ENCODE measurements at places on chromosomes 16 and 17.
A peak's percentile ranks its signal among the peaks of the same experiment; 100 is the strongest.

- DNase-seq = no peak
These were observed 11.3 kb downstream of the ANKRD40 start for GRCh38 chr17:50696365-50696879.

DNA sequence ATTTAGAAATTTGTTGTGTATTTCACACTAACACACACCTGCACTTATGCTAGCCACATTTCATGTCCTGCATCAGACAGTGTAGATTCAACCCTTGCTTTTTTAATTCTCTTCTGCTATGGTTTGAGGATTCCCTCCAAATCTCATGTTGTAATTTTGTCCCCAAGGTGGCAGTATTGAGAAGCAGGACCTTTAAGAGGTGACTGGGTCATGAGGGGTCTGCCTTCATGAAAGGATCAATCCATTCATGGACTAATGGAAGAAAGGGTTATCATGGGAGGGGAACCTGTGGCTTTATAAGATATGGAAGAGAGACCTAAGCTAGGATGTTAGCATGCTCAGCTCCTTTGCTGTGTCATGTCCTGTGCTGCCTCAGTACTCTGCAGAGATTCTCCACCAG lies 1032.2 kb downstream of the CDH11 start:
- DNase-seq = peak; percentile 23

DNA sequence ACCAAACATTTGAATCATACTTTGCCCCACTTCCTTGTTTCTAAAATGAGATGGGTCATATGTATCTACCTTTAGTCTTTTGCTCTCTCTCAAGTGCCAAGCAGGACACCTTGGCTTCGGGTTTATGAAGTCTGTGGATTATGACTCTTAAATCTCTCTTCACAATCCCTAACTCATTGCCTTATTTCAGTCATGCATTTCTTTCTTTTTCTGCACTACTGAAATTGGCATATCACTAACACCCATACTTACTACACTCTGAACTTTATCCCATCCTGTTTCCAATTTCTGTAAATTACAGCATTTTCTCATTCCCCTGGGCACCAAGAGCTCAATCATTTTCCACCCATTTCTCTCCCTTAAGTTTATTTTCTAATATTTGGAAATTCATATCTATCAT lies 42.0 kb downstream of the ABCA9 start:
- no peak for DNase-seq

- no peak for DNase-seq
These were observed 49.0 kb upstream of the HAS3 start for GRCh38 chr16:69056421-69056820.

DNA sequence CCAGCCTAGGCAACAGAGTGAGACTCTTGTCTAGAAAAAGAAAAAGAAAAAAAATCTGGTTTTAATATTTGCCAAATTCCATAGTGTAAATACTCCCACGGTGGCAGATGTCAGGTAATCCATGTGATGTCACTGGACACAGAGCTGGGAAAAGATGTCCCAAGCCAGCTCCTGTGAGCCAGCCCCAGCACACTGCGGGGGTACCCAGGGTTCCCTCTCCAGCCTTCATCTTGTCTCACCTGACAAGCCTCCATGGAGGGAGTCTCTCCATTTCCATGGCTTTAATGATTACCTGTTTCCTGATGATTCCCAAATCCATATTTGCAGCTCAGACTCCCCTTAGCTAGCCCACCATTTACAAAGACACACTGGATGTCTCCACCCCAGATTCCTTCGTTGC lies 4.6 kb downstream of the CD300LB start:
- no peak for DNase-seq

GRCh38 chr17:29593591-29594518 lies 923 bp downstream of the ANKRD13B start:
- DNase-seq = no peak

- no peak for DNase-seq
These were observed 209.4 kb downstream of the MRTFB start for GRCh38 chr16:14280541-14280940.

GRCh38 chr17:27449541-27449940 lies 6.7 kb upstream of the KSR1 start:
- DNase-seq = no peak

GRCh38 chr16:88553739-88554138 lies 16.5 kb upstream of the ZC3H18 start:
- no peak for DNase-seq

GRCh38 chr16:67562526-67562917 lies at the start of gene CTCF:
Gene CTCF (plus strand): TSS chr16:67562526. CDS start chr16:67610833, 48,307 bp downstream.
- DNase-seq = peak; percentile 53

GRCh38 chr17:56642424-56642823 lies 48.9 kb downstream of the NOG start:
- DNase-seq = no peak

DNA sequence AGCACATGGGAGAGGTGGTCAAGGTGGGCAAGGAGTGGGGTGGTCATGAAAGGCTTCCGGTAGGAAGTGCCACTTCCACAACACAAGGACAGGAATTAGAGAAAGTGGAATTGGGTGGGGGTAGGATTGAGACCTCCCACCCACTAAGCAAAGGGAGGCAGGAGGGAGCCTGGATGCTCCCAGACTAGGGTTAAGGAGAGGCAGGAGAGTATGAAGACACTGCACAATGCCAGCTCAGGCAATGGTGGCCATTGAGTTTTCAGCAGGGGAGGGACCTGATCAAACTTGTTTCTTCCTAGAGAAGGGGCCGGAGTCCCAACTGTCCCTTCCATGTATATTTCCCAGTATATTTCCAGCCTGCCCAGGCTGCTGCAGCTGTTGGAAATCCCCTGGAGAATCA lies 3.1 kb upstream of the RAB11FIP4 start:
- no peak for DNase-seq

DNA sequence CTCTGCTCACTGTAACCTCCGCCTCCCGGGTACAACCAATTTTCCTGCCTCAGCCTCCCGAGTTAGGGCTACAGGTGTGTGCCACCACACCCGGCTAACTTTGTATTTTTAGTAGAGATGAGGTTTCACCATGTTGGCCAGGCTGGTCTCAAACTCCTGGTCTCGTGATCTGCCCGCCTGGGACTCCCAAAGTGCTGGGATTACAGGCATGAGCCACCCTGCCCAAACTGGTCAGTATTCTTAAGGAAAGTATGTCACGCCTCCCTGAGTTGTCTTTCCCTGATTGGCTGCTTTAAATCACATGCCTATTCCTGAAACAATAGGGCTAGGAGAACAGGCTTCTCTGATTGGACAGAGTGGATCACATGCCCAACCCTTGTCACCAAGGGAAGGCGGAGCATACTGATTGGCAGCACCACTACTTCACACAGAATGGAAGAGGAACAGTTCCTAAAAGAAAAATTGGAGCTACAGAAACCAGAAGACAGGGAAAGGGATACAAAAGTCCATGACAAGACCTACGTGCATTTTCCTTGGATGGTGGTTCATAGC lies 17.6 kb upstream of the CYB5B start:
- DNase-seq = no peak

GRCh38 chr16:53804467-53804866 lies 100.5 kb downstream of the FTO start:
- DNase-seq = no peak

GRCh38 chr17:8235676-8236075 lies 12.2 kb downstream of the CTC1 start:
- no peak for DNase-seq

GRCh38 chr16:81555660-81556059 lies 111.1 kb downstream of the CMIP start:
- no peak for DNase-seq

DNA sequence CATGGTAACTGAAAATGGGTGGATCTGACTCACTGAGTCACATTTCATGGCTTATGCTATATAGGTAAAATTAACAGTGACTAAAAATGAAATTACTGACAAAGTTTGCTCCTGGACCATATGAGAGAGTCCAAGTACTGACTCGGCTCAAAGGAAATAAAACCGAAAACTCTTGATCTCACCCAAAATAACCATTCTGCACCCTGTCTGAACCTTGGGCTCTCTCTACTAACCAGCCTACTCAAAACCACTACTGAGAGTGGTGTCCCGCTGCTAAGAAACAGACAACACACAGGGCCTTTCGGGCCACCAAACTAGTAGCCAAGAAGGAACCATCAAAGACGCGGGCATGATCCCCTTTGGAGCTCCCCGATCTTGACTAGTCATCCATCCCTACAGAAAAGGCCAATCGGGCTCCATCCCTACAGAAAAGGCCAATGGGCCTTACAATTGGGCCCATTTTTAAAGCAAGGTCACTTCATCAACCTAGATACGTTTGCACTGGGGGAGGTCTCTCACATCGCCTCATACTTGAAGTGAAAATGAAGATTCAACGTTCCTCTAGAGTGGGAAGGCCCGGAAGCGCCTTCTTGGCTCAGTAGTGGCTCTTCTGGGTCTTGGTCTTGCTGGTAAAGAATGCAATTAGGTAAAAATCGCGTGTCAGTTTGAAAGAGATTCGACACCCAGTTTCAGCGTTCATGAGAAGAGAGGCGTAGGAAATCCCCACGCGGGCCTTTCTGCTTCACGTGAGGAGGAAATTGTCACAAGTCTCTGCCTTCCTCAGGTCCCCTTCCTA lies 720 bp upstream of the ZPBP2 start:
- DNase-seq = no peak

GRCh38 chr17:28698253-28698941 lies 13.3 kb downstream of the PROCA1 start:
- no peak for DNase-seq

GRCh38 chr16:28279006-28279405 lies 13.3 kb upstream of the SBK1 start:
- DNase-seq = no peak

DNA sequence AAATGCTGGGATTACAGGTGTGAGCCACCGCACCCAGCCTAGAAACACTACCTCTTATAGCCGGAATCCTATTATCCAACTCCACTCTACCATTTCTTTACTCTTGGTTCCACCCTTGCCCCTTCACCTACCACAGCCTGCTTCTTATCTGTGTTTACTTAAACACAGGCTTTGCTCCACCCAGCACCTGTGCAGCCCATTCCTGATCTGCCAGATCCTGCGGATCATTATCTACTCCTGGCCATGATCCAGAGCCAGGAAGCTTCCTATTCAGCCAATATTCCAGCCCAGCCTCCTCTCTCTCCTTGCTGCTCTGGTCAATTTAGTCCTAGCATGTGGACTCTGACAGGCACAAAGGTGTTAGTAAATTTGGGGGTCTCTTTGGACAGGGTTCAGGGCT lies 98.8 kb upstream of the MED13 start:
- DNase-seq = no peak

GRCh38 chr16:77131398-77131797 lies 59.6 kb upstream of the MON1B start:
- no peak for DNase-seq

DNA sequence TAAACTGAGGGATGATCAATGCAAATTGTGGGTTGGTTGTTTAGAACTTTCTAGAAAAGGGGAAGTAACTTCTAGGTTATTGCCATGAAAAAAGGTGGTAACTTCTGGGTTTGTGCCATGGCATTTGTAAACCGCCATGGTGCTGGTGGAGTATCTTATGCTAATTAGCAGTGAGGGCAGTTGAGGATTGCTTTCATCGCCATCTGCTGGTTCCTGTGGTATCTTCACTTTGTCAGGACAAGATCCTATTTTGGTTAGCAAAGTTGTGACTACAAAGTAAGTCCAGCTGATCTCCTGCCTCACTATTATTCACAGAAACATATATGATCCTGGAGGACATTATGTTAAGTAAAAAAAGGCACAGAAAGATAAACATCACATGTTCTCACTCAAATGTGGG lies 1332.3 kb downstream of the CDH11 start:
- no peak for DNase-seq

DNA sequence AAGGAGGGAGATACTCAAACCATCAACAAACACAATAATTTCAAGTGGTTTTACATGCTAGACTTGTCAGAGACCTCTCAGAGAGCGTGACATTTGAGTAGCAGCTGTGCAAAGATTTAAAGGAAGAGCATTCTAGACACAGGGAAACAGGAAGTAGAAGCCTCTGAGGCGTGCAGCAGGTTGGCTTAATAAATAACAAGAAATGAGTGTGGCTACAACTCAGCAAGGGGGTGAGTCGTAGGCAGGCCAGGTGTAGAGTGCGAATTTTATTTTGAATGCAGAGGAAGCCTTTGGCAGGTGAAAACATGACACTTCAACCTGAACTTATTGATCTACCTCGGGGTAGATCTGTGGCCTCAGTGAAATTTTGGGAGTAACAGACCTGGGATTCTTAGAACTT lies 73.2 kb upstream of the MRTFB start:
- no peak for DNase-seq

- DNase-seq = no peak
These were observed 1.4 kb downstream of the PLSCR3 start for GRCh38 chr17:7392696-7393612.

GRCh38 chr17:18181358-18181757 lies 2.3 kb upstream of the ALKBH5 start:
- no peak for DNase-seq

DNA sequence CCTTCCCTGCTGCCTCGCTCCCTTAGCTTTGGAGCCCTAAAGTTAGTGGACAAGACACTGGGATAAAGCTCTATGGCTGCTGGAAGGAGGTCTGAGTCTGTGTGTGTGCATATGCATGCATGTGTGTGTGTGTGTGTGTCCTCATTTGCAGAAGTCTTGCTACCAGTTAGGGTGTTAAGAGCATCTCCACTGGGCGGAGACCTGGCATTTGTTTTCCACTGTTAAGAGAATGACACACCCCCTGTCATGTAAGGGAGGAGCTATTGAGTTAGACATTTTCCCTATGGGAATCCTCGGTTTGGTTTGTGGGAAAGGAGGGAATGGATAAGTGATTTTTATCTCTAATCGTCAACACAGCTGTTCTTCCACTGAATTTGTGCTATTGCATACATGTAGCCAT lies 24.8 kb upstream of the ARHGAP23 start:
- no peak for DNase-seq

- DNase-seq = no peak
These were observed 123.1 kb downstream of the OR1D5 start for GRCh38 chr17:2940352-2940751.

DNA sequence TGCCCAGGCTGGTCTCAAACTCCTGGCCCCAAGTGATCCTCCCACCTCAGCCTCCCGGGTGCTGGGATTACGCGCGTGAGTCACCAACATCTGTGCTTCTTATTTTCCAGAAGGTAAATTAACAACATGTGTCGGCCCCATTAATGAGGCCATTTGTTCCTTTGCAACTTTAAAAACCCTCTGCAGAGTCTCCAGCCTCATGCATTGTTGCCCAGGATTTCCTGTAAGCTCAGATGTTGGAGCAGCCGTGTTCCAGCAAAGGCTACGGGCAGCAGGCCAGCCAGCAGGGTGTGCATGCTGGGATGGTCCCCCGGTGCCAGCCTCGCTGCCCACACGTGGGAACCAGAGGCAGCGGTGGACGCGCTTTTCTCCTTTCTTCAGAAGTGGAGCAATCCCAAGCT lies 19.1 kb upstream of the HEXD start:
- DNase-seq = no peak
